ENCODE measurements at places on chromosomes 5 and 9.

- DNase-seq = no peak
These were observed 399.1 kb downstream of the MAN2A1 start for GRCh38 chr5:110088676-110089436.

DNA sequence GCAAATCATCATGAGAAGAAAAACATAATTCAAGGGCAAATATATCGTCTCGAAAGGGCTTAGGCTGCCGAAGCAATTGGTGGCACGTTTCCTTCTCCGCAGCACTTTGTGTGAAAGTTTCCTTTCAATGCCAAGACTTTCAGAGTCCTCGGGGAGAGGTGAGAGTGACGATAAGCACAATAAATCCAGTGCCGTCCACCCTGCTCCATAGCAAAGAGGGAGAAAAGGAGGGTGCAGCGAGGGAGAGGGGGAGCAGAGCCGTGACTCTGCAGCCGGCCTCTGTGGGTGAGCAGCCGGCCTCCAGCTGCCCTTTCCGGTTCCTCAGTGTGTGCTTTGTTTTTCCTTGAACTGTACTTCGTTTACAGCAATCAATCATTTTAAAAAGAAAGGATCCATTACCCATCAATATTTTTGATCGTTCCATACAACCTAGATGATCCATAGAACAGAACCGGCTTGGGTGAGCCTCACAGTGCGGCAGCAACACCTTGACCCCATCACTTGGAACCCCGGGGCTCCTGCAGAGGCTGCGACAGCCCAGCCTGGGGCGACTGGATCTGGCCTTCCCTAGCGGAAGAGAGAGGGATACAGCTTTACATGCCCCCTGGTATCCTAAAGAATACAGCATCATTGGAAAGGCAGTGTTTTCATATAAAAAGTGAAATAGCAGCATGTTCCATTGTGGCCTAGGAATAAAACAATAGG is 247.0 kb upstream of the IRX4 start:
- DNase-seq = no peak

GRCh38 chr9:68914751-68915150 is 99.2 kb downstream of the PRKACG start:
- no peak for DNase-seq

DNA sequence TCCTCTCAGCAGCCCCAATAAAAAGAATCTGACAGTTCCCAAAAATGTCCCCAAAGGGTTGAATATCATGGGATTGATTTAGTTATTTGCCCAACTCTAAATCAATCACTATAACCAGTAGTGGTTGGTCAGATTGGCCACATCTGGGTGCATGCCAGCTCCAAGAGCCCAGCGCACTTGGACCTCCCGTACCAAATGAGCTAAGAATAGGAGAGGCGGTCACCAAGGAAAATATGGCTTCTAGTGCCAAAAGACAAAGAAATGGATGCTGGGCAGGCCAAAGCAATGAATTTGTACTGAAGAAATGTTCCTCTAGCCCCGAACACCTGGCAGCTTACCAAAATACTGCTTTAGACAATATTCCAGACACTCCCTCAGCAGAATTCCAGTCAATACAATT is 80.3 kb downstream of the RCL1 start:
- no peak for DNase-seq

GRCh38 chr5:157198277-157198986 is 17.8 kb downstream of the ITK start:
- no peak for DNase-seq

All from stimulated activated CD8-positive, alpha-beta memory T cell treated with anti-CD3 and anti-CD28 coated beads, Interleukin-7, amount 100 ng/mL, for 1 hour (primary cell).